ENCODE measurements at places on chromosomes 16 and 17.

DNA sequence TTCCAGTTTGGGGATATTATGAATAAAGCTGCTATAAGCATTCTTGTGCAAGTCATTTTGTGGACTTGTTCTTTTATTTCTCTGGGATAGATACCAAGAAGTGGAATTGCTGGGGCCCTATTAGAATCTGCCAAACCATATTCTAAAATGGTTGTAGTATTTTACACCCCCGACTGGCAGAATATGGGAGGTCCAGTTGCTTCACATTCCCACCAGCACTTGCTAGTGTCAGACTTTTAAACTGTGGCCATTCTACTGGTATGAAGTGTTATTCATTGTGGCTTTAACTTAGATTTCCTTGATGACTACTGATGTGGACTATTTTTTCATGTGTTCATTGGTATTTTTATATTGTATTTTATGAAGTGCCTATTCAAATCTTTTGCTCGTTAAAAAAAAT lies 18.1 kb upstream of the NUP93 start:
- DNase-seq: no peak

- DNase-seq: no peak
Measured at GRCh38 chr17:33667052-33667509, 374.0 kb upstream of the ASIC2 start.

DNA sequence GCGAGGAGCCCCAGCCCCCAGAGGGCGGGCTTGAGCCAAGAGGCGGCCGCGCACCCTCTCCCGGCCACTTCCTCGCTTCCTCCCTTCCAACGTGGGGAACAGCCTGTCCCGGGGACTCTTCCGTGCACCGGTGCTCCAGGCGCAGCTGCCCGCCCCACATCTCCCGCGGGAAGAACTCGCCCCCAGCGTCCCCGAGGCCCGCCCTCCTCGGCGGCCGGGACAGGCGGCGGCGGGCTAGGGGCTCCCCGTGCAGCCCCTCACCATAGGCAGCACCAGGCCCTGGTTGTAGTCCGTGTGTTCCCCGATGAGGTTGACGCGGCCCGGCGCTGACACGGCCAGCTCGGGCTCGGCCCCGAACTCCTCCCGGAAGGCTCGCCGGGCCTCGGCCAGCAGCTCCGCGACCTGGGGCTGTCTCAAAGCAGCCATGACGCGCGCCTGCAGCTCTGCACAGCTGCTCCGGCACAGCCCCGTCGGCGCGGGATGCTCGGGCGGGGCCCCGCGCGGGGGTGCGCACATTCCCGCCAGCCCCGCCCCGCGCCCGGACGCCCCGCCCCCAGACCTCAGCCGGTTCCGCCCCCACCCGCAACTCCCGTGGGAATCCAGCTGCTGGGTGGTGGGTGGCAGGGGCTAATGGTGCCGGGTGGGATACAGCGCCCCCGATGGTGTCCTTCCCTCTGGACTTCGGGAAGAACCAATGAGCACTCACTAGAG lies at the start of gene GALK1:
Gene GALK1 (minus strand): TSS at position 482 of the 711 bp plus-strand sequence. CDS start 56 bp downstream, at position 426.
- peak; percentile 54 for DNase-seq

- DNase-seq: no peak
Measured at GRCh38 chr16:4182581-4183236, 59.2 kb downstream of the SRL start.

DNA sequence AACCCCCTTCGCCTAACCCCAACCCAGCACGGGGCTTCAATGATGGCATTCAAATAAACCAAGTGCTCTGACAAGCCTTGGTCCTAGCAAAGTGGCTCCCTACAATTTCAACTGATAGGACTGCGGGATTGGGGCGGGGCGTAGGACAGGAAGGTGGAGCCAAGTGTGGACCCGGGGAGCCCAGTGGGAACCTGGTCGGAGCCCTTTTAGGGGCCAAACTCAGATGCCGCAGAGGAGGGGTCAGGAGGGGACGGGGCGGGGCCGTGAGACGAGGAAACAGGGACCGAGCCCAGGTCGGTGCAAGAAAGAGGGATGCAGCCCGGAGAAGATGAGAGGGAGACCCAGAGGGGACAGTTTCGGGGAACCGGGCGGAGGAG lies 13.2 kb upstream of the CDIPT start:
- no peak for DNase-seq

GRCh38 chr17:35819455-35819854 lies 10.2 kb downstream of the TAF15 start:
- DNase-seq: no peak

- DNase-seq: no peak
Measured at GRCh38 chr17:205148-205669, 23.8 kb upstream of the DOC2B start.

GRCh38 chr17:42766124-42766523 lies 5.1 kb downstream of the RAMP2 start:
- DNase-seq: no peak

DNA sequence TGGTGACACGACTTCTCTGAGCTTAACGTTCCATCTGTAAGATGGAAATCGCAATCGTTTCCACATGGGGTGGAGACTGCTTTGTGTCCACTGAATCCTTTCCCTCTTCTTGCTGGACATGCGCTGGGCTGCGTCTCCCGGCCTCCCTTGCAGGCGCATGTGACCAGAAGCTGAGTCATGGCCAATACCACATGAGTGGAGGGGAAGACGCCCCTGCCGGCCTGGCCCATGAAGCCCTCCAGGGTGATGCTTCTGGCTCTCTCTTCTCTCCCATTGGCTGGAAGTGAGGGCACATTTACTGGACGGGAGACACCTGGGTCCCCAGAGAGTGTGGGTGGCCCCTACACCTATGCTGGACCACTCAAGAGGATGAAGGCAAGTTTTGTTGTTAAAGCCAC lies 71.1 kb downstream of the DYNLRB2 start:
- no peak for DNase-seq

DNA sequence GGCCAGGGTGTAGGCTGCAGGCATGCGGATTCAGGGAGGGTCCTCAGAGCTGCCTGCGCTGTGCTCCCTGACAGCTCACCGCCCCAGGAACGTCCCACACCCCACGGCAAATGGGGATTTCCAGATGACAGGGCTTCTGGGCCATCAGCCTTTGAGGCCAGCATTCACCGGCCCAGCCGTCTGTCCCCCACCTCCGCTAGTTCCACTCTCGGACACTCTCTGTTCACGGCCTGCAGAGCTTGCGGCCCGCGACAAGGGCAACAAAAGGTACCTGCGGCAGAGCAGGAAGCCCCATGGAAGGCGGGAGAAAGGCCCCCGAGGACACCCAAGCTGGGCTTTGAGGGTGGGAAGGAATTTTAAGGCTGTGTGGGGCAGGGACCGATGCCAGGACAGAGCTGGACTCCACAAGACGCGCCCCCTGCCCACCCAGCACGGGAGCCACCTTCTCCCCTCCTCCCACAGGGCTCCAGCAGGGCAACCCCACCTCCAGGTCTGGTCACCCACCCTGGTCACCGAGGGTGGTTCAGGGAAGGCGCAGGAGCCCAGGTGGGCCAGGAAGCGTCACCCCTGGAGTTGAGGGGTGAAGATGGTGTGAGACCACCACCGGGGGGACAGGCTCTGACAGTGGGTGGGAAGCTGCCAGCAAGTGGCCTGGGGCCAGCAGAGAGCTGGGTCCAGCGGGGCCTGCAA lies 5.6 kb upstream of the CYBA start:
- no peak for DNase-seq

- no peak for DNase-seq
Measured at GRCh38 chr17:55536205-55536604, 25.0 kb upstream of the SMIM36 start.

- no peak for DNase-seq
Measured at GRCh38 chr16:56964243-56965148, 2.7 kb downstream of the CETP start.

- no peak for DNase-seq
Measured at GRCh38 chr17:3574231-3574630, 16.6 kb upstream of the TRPV3 start.

DNA sequence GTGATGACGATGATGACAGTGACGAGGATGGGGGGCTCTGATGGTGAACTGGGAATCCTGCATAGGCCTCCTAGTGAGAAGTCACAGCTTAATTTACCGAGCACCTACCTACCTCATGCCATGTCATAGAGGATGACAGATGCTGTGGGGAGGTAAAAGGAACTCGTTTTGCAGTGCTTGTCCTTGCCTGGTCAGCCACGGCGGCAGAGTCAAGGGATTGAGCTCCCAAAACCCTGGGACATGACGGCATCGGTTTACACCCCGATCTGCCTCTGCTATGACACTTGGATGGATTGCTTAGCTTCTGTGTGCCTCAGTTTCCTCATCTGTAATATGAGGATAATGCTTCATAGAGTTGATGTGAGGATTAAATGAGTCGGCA lies 103.2 kb downstream of the NTN1 start:
- no peak for DNase-seq

DNA sequence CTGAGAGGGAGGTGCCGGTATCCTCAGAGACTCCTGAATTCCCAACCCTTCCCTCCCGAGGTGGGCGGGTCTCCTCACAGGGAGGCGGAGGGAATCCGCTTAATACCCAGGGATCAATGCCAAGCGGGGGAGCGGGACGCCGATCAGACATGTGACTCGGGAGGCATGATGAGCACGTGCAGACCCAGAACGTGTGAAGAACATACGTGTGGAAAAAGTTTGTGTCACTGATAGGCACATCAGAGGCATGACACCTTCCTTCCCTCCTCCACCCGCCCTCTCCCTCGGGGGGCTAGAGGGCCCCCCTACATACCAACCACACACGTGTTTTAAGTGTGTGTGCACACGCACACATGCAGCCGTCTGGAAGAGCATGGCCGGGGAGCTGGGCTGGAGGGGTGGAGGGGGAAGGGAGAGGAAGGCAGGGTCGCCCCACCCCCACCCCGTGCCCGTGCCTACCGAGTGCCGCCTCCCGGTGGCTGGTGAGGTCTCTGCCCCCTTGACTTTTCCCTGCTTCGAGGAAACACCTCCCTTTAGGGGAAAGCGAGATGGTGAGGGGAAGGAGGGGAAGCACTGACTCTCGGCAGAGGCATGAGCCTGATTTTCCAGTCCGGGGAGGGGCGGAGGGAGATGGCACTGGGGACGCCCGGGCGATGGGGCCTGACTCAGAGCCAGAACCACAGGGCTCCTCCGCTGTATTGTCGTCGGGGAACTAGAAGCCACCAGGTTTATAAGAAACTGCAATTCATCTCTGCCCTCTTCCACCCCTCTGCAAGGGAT lies 12.1 kb upstream of the TBX21 start:
- DNase-seq: peak; percentile 14

Measured in amniotic stem cell (primary cell).